ENCODE measurements at places on chromosomes 6 and 20.

DNA sequence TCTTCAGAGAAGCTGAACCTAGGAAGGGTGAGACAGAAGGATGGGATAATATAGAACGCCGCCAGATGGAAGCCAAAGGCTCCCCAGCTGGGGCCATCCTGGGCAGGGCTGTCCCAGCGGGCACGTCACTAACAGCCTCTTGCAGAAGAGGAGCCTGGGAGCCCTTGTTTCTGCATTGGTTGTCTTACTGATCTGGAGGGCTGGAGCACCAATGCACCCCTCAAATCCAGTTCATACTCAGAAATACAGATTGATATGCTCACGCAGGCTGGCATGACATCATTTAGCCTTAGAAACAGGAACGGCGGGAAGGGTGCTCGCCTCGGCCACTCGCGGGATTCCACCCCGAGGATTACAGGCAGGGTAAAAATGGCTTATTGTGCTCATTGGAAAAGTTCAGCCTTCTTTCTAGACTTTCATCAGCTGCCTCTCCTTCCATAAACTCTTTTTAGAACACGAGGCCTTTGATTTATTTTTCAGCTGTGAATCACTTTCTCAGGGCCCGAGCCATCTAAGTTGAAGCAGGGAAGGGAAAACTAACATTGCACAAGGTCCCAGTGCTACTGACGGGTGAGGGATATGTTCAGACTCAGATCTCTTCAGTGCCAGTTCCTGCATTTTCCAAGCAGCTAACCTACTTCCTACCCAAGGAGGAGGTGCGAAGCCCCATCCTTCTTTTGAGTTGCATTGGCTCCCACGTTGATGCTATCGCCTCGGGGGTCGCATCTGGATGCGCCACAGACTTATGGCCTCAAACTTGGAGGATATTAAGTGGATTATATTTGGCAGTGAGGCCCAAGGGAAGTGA, 82.3 kb downstream of the GMPR start:
- DNase-seq: no peak

- no peak for DNase-seq
Measured at GRCh38 chr6:92181347-92181746, 1238.0 kb downstream of the EPHA7 start.

DNA sequence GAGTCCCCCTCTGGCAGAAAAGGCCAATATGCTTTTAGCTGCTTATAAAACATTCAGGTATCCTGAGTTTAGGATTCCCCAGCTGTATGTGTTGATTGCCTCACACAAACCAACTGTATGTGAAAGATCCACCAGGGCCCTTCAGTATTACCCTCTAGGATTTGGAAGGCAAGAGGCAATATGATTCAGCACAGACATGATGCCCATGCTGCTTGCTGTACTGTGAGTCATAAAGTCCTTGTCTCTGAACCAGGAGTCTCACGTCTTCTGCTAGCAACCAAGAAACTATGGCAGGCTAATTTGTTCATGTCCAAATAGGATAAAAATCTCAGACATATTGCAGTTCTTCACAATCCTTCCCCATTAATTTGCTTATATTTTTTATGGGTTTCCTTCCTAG, 789.2 kb upstream of the SLC35B3 start:
- DNase-seq: no peak

- no peak for DNase-seq
Measured at GRCh38 chr6:91802431-91802830, 1215.6 kb upstream of the MAP3K7 start.

DNA sequence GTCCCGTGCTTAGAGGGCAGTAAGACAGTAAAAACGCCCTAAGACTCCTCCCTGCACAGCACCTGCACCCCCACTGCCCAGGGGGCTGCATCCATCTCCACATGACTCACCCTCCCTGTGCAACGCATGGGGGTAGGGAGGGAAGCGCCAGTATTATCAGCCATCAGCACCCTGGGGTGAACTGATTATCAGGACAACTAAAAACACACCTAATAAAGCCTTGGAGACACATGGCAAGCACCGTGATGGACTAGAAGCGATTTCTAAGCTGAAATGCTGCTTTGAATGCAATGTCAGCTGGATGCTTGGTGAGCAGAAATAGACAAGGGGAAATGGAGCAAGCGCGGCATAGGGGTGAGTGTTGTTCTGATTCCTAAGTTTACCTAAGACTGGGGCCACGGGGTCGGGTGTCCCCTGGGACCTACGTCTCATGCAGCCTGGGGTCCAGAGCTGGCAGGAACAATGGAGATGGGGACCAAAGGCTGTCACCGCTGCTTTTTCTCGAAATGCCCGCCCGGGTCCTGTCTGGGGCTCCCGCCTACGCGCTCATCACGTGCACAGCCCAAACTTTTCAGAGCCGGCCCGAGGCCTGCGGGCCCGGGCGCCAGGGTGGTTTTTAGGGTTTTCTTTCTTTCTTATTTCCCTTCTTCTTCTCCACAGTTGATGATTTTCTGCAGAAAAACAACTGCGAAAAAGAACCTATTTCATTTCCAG, 702 bp upstream of the TNFAIP3 start:
- DNase-seq: no peak

DNA sequence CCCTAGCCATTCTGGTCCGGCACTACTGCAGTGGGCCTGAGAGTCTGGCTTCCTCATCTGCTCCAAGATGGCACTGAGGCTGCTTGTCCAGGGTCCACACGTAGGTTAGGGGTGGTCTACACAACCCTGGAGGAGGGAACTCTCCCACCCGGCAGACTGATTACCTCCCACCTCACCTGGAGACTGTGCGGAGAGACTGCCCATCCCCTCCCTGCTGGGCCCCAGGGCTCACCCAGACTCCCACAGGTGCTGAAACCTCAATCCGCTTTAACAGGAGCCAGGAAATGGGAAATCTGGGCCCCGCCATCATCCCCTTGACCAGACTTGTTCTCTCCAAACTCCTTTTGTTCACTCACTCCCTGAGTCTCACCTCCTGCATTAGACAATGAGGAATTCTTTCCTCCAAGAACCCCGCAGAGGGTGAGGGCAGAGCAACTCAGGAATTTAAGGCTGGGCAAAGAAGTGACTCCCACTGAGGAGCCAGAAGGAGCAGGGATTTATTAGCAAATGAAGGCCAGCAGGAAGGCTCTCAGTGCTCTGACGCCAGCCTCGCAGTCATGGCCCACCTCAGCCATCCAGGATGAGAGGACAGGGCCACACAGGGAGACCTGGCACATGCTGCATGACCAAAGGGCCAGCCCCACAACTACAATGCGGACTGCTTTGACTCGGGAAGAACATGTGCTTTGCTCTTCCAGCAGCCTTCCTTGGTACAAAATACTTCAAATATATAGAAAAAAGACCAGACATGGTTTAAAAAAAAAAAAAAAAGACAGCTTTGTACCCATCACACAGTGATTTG, 53.0 kb downstream of the CDK5RAP1 start:
- DNase-seq: no peak

- no peak for DNase-seq
Measured at GRCh38 chr20:31698803-31699718, 23.6 kb downstream of the BCL2L1 start.

- DNase-seq: no peak
Measured at GRCh38 chr6:9140172-9140571, 704.8 kb upstream of the SLC35B3 start.

DNA sequence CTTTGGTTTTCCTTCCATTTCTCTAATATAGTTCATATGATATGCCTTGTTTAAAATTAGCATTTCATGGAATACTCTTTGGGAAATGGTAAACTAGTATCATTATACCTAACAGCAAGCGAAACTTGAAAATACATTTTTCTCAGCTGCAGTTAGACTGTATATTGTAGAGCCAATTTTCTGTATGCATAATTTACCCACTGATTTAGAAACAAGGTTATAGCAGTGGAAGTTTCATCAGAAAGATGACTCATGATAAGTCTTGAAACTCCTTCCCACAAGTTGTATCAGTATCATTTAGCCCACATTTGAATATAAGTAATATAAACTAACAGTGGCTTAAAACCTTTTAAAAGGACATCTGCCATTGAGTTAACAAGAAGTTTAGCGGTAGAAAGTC, 164.8 kb upstream of the BMP5 start:
- DNase-seq: no peak

- DNase-seq: no peak
Measured at GRCh38 chr20:33338467-33339258, 55.6 kb downstream of the BPIFB1 start.

- no peak for DNase-seq
Measured at GRCh38 chr6:75893058-75893775, 144.2 kb downstream of the MYO6 start.

GRCh38 chr6:143205585-143205984, 144.9 kb downstream of the AIG1 start:
- DNase-seq: no peak

DNA sequence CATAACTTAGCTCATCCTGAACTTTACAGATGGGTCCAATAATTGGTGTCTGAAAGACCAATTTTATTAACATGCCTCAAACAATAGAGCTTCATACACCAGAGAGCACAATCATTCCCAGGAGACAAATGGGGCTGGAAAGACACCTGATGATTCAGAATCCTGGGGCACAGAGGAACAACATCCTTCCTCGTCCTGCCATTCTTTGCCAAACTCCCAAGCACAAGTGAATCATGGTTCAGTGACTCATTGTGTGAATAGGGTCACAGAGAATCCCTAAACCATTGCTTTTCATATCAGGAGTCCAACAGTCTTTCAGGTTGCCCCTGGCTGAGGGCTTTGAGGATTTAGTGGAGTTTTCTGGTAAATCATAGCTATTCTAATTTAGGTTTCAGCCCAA, 266.4 kb upstream of the BMP2 start:
- DNase-seq: no peak

- no peak for DNase-seq
Measured at GRCh38 chr6:27288136-27289044, 23.7 kb downstream of the POM121L2 start.

GRCh38 chr6:41535766-41536165, 10.4 kb upstream of the FOXP4 start:
- no peak for DNase-seq

- DNase-seq: no peak
Measured at GRCh38 chr6:97215157-97215769, 67.8 kb downstream of the MMS22L start.

DNA sequence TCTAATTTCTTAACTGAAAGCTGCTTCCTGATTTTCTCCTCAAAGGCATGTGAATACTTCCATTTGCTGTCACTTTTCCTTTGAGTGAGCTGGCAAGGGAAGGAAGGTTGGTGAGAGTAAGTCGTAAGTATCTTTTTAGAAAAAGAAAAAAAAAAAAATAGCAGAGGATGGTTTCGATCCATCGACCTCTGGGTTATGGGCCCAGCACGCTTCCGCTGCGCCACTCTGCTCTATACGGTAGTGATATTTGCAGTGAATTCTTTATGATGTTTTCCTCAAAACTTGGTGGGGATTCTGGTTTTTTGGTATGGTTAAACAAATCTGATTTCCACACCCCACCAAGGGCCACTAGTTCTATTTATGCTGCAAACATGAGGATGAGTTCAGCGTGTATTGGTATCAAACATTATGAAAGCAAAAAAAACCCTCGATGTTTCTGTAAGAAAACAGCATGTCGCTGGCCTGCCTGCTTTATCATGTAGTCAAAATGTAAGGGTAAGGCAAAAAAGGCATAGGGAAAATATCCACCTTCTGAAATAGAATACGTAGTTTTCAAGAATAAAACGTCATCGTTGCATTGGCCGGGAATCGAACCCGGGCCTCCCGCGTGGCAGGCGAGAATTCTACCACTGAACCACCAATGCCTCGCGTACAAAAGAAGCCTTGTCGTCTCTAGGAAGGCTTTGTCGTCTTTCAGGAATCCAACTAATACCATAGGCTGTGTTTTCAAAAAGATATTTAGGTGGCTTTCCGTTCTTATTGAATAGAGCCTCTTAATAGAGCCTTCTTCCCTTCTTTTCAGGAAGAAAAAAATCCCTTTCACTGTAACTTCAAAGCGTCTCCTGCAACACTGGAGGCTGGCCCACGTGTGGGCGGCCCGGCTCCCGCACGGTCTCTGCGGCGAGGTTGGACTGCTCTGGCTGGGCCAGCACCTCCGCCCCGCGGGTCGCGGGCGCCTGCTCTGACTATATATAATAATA, 9.6 kb downstream of the OR2B2 start:
- peak; percentile 73 for DNase-seq

GRCh38 chr6:23176883-23177282, 607.5 kb downstream of the HDGFL1 start:
- DNase-seq: no peak

DNA sequence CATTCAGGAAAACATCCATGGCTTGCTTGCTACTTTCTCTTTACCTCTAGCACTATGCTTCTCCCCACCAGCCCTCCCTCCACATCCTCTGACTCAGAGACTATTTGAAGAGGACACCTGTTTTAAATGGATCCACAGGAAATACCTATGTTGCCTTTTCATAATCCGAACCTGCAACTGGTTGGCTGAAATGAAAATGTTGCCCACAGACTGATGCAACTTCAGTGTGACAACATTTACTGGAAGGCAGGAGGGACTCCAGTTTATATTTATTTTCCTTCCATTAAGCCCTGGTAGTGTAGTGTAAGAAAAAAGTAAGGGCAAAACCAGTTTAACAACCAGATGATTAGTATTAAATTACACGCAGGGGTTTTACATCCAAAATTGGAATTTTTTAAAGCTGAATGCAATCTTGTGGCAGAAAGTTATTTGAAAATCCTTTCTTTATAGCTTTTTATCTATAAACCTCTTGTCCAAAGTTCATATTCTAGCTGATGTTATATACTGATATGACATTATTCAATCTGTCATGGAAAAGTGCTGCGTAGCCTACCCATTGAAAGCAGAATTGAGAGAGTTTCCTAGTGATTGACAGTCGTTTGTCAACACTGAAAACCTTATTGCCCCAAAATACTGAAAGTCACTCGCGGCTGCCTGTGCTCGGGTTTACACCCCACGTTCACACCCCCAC, 881 bp upstream of the AIG1 start:
- DNase-seq: peak; percentile 11

- DNase-seq: peak; percentile 58
Measured at GRCh38 chr6:159174263-159174969, 5.2 kb downstream of the FNDC1 start.

DNA sequence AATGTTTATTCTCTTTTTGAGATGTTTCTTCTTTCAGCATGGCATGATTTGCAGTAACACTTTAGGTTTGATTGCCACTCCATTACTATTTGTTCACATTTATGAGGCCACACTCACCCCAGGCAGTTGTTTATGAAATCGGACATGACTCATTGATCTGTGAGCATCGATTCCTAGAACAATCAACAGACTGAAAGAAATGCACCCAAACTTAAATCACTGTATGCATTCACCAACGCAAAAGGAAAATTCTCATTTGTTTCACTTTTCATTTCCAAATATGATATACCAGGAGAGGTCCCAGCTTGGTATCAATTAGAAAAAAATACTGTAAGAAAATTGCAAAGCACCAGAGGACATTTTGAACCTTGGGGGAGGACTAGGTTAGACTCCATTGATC, 5.4 kb upstream of the GJA10 start:
- DNase-seq: no peak

GRCh38 chr20:2845607-2846006, 5.1 kb downstream of the VPS16 start:
- DNase-seq: no peak

- DNase-seq: no peak
Measured at GRCh38 chr6:4606821-4607704, 169.1 kb upstream of the CDYL start.

DNA sequence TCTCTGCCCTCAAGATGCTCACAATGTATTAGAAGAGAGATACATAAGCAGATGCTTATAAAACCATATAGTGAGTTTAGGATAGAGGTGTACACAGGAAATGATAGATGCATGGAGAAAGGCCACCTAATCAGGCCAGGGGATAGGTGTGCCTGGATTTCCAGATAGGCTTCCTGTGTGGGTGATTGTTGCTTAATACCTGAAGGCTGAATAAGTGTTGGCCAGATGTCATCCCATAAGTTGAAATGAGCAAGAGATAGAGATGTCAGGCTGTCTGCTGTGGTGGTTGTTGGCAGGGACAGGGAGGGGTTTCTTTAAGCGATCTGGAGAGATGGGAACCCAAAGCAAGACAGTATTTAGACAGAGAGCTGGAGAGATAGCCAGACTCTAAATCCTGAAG, 109.8 kb upstream of the SGK1 start:
- no peak for DNase-seq
